Myocyte (in vitro differentiated cells): ENCODE measurements at places on chromosomes 2 and 18.

DNA sequence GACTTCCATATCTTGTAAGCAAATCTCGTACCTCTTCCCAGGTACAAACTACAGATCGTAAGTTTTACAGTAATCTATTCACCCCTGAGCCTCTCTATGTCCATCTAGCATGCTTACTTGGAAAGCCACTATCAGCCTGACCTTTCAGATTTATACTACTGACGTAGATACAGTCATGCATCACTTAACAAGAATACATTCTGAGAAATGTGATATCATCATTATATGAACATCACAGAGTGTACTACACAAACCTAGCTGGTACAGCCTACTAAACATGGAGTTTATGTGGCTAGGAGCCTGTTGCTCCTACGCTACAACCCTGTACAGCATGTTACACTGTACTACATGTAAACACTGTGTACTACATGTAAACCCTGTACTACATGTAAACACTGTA is 293.2 kb upstream of the ZNF804A start:
- no peak for DNase-seq

GRCh38 chr2:222837643-222838056 is 23.2 kb upstream of the ACSL3 start:
- DNase-seq, result peak; percentile 47

- no peak for DNase-seq
Observed at GRCh38 chr2:127615511-127616166, 30.3 kb upstream of the GPR17 start.

DNA sequence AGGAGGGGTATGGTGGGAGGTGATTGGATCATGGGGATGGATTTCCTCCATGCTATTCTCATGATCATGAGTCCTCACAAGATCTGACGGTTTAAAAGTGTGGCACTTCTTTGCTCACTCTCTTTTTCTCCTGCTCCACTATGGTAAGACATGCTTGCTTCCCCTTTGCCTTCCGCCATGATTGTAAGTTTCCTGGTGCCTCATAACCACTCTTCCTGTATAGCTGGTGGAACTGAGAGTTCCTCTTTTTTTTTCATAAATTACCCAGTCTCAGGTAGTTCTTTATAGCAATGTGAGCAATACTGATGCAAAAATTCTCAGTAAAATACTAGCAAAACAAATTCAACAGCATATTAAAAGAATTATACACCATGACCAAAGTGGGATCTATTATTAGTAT is 728.5 kb upstream of the SLC8A1 start:
- DNase-seq, result no peak

GRCh38 chr2:63124850-63125249 is 74.2 kb downstream of the OTX1 start:
- no peak for DNase-seq
